ENCODE measurements at places on chromosomes 13 and 19.

DNA sequence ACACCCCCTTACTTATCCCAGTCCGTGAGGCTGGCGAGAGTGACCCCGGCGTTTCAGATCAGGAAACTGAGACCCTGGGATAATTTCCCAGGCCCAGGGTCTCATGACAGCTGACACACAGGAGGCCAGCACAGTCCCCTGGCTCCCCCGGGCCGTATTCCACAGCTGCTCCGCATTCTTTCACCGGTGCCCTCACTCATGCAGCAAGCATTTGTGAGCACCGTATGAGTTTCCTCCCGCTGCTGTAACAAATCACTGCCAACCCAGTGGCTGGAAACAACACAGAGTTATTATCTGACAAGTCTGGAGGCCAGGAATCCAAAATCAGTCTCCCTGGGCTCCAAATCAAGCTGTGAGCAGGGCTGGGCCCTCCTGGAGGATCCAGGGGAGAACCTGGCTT, 21.3 kb downstream of the GADD45B start:
- DNase-seq: no peak

GRCh38 chr13:69077267-69077666, 1030.4 kb upstream of the ATXN8OS start:
- DNase-seq: no peak

- DNase-seq: no peak
Observed at GRCh38 chr13:98172590-98173422, 4.3 kb downstream of the RNF113B start.

DNA sequence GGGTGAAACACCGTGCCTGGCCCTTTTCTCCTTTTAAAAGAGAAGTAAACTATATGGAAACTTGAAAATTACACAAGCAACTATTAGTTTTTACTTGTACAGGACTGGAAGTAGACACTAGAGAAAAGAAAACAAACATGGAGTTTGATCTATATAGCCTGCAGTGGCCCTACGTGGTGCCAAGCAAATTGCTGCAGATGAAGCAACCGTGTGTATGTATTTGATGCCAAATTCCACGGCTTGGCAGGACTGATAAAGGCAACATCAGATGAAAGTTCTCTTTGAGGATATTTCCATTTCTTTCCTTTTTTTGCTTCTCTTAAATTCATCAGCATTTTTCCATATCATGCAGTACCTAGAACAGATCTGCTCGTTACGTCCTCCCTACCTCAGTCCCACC, 49.8 kb downstream of the ATP8A2 start:
- no peak for DNase-seq

DNA sequence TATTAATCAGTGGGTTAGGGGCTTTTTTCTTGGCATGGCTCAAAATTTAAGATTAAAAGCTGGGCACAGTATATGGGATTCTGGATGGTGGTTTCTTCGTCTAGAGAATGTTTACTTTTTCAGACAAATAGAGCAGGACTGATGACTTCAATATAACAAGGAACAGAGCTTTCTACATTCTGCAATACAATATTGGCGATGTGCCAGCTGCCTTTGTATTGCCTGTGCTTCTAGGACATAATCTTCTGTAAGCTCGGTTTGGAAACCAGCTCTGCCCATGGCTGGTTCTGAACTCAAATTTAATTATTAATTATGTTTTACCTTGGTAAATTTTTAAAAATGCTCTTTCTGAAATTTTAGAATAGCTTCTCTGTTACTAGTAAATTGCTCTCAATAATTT, 139.1 kb upstream of the TRPC4 start:
- no peak for DNase-seq

GRCh38 chr19:1384085-1384462, 367 bp downstream of the NDUFS7 start:
- DNase-seq: no peak

DNA sequence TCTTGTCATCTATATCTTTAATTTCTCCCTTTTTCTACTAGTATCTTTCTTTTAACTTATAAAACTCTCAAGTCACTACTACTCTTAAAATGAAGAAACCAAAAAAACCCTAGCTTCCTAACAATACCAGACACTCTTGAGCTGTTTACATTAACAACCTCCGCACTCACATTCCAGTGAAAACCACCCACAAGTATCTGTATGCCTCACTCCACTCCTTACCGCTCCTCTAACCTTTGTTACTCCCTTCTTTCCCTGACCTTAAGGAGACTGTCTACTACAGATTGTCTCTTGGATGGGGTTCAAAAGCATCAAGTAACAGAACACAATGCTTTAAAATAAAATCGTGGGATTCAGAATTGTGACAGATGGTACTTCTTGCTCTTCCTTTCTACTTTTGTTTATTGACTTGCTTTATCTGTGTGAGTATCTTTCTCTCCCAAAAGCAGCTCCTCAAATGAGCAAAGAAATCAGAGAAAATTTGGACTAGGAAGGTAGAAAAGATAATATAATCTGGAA, 110.0 kb upstream of the FBXL3 start:
- DNase-seq: no peak

GRCh38 chr19:46466536-46467196, 4.7 kb downstream of the PNMA8A start:
- peak; percentile 71 for DNase-seq

DNA sequence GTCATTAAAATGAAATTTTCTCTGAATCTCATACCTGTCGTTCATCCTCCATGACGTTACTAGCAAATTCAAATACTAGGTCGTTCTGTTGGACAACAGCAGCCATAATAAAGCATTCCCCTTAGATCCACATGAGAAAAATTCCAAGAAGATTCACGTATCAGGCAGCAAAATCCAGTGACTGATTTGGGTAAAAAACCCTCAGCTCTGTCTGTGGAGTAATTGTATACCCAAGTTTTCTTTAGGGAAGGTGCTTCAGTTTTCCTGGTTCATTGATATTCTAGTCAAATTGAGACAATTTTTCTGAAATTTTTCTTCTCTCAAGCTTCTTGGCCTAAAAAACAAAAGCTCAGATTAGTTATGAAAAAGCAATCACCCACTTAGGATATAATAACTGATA, 37.2 kb downstream of the ELF1 start:
- no peak for DNase-seq

GRCh38 chr19:15025217-15025616, 24.1 kb upstream of the CASP14 start:
- peak; percentile 11 for DNase-seq

DNA sequence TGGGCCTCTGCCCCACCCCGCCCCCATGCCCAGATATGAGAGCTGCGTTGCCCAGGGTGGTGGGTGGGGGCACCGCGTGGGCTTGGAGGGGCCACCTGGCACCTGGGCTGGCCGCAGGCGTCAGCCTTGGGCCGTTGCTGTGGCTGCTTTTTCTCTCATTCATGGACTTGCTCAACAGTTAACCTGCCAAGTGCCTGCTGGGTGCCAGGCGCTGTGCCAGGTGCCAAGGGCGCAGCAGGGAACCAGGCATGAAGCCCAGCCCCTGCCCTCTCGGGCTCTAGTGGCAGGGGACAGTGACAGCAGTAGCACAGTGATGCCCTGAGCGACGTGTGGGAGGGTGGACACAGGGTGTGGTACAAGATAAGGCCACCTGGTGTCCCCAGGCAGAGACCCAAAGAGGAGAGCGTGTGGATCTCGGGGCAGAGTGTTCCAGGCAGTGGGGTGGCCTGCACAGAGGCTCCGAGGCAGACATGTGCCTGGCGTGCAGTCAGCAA, 28.1 kb downstream of the DHX34 start:
- DNase-seq: no peak

DNA sequence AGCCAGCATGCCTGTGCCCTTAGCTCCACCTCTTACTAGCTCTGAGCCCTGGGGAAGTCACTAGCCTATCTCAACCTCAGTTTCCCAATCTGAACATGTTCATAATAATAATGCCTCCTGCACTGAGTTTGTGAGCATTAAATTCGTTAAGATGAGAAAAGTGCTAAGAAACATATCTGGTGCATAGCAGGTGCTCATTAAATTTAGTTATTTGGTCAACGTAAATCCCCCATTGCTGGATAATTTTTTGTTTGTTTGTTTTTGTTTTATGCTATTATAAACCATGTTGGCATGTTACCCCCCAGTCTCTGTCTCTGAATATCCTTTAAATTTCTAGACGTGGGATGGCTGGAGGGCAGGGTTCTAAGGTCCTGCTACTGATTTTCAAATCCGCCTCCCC, 10.6 kb downstream of the FCGBP start:
- DNase-seq: no peak

GRCh38 chr19:23281663-23282276, 31.6 kb upstream of the ZNF724 start:
- no peak for DNase-seq

- DNase-seq: no peak
Observed at GRCh38 chr13:33487575-33488243, 202.2 kb upstream of the STARD13 start.

DNA sequence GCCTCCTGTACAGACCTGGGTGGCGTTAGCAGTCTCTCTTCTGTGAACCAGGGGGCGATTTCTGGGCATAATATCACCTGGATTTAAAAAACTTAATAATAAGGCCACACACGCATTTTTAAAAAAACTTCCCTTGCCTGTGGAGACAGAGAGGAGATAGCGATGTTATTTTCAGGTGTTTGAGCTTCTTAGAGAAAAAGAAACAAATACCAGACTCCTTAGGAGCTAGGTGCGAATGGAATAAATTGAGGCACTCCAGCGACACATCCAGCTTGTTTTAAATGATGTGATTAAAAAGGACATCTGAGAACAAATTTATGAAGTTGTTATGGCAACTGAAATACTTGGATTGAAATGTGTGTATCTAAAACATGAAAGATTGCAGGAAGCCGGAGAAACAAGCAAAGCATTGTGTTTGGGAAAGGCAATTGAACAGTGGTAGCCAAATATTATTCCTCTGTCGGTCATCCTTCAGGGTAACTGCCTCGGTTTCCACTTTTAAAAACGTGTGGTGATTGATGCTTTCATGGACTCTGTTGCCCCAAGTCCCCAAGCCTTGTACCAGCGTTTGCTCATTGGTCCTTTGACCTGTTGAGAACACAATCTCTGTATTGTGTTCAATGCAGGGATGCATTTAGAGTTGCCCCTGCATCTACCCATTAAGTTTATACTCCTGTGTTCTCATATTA, 158.7 kb downstream of the TM9SF2 start:
- no peak for DNase-seq

- no peak for DNase-seq
Observed at GRCh38 chr13:35514801-35515502, 38.5 kb upstream of the MAB21L1 start.

GRCh38 chr13:27137759-27138158, 33.9 kb downstream of the USP12 start:
- DNase-seq: no peak

DNA sequence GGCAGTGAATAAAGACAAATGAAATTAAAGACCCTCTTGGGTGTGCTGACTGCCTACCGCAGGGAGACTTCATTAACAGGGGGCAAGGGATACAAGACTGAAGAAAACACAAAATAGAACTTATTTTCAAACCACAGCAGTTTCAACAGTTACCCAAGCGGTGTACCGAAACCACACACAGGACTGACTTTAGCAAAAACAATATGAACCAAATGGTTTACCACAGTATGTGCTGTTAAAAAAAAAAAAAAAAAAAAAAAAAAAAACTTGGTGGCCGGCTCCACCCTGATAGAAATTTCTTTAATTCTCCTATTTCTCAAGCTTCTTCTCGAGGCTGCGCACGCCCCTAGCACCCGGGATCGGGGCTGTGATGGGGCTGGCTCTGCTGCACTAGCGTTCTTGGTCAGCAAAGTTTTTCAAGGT, 42.6 kb downstream of the KLF2 start:
- DNase-seq: peak; percentile 72

DNA sequence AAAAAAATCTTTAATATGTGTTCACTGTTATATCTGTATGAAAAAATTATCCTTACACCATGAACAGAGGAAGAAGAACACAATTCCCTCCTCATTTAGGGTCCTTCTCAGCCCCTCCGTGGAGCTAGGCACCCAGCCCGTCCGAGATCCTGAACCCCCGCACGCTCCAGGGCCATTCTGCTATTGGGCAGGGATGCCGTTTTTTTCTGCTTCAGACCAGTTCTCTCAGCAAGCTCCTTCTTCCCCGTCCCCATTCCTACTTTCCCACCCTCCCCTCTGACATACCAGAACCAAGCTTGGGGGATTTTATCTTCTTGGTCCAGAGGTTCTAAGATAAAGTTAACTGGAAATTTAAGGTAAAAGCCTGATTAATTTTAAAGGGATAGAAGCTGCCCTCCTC, 36.2 kb downstream of the ATP12A start:
- DNase-seq: no peak

- no peak for DNase-seq
Observed at GRCh38 chr19:39465956-39466747, 14.5 kb upstream of the TIMM50 start.

- no peak for DNase-seq
Observed at GRCh38 chr13:37914781-37915391, 45.3 kb upstream of the TRPC4 start.

DNA sequence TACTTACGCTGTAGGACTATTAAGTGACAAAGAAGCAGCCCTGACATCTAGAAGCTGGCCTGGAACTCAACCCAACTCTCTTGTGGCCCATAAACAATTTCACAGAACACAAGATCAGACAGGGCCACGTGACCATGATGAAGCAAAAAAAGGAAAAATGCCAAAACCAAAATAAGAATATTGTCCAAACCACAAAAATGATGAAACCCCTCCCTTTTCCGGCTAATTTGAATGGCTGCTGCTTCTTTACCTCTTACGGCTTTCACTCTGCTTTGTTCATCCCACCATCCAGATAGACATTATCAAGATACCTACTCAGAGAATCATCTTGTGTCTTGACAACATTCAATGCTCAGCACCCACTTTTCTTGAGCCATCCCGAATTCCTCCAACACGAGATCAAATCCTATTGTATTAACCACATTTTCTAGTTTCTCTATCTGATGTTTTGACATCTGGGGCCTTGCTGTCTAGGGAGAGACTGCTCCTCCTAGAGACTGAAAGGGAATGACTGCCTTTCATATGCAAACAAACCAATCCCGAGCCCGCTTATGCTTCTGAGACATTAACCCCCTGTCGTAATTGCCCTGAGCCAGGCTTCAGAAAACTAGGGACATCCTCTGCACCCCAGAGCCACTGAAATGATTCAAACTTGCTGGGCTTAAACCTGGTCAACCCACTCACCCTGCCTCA, 186.3 kb downstream of the TDRD3 start:
- no peak for DNase-seq

DNA sequence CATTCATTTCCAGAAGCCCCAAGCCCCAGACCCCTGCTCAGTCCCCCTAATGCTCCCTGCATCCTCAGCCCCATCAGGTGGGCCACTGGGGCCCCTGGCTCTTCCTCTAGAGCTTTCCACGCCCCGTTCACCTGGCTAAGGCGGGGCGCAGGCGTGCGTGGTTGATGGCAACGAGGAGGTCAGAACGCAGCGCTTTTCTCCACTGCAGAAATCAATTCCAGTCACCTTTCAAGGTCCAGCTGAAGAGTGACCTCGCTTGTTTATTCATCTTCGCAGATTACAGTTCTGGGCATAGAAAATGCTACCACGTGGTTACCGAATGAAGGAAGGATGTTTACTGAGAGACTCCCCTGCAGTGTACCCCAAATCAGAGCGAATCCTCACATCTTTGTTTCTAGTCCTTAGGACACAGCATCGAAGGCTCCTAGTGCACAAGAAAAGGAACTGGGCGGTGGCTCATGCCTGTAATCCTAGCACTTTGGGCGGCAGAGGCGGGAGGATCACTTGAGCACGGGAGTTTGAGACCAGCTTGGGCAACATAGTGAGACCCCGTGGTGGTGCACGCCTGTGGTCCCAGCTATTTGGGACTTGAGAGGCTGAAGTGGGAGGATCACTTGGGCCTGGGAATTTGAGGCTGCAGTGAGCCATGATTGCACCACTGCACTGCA, 828 bp upstream of the PBX4 start:
- no peak for DNase-seq

All from activated CD4-positive, alpha-beta memory T cell treated with anti-CD3 and anti-CD28 coated beads for 36 hours (primary cell).